ENCODE measurements at places on chromosomes 4 and X.
A peak's percentile ranks its signal among the peaks of the same experiment; 100 is the strongest.

DNA sequence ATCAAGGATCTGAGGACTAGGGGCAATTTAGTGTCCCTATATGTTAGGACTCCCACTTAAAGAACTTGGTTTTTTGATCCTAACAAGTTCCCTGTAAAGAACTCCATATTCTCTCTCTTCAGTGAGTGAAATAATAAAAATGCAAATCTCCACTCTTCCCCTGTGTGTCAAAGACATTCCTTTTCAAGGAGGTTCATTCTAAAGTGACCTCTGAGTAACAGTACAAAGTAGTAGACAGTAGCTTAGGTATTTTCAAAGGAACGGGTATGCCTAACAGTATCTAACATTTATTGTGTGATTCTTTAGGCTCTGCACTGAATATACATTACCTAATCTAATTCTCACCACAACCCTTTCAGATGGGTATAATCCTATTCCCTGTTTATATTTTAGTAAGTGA lies 58.4 kb upstream of the SCOC start:
- DNase-seq = no peak

- DNase-seq = no peak
These were observed 175.6 kb downstream of the FBXO8 start for GRCh38 chr4:174107746-174108354.

GRCh38 chrX:96692890-96693289 lies 8.2 kb downstream of the DIAPH2 start:
- DNase-seq = no peak

- DNase-seq = no peak
These were observed 1296.1 kb upstream of the PCDH7 start for GRCh38 chr4:29423836-29424721.

DNA sequence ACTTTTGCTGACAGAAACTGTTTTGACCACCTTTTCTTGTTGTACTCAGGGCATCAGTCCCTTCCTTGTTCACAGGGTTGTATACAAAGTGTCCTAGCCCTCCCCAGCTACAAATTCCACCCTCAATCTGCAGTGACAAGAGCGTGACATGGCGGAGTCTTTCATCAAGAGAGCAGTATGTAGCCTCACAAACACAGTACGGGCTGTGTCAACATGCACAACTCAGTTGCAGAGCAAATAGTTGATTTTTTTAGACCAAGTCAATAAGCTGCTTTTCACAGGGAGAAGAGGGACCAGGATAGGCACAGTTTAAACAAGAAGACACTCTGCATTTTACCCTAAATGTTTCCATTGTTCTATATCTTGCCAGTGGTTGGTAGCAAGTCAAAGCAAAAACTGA lies 8.6 kb upstream of the HS6ST2 start:
- no peak for DNase-seq

- no peak for DNase-seq
These were observed 179.3 kb downstream of the ADGRL3 start for GRCh38 chr4:61379406-61379805.

- peak; percentile 1 for DNase-seq
These were observed 60.6 kb downstream of the GABRA2 start for GRCh38 chr4:46329118-46329976.

DNA sequence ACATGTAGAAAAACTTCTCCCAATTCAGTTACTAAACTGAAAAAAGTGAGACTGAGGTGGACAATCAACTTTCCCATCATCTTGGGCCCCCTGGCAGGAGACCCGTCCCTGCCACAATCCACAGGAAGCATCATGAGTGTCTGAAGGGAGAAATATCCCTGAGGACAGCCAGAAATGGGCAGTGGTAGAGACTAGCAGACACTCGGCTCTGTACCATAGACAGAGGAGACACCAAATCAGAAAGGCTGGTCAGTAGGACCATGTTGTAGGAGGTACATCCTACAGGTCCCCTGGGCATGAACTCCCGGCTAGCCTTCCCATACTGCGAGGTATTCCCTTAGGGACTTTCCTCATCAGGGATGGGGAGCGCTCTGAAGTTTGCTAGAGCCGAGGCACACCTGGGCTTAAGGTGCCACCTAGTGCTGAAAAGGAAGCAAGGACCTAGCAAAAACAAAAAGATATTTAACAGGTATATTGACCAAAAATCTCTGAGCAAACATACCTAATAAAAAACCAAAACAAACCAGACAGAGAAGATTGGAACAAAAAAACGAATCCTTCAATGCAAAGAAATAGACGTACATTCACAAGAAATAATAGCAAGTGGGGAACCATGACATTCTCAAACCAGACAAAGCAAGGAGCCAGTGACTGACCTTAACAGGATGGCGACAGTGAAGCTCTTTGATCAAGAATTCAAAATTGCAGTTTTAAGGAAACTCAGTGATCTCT lies 55.6 kb downstream of the HAUS3 start:
- no peak for DNase-seq

GRCh38 chrX:71222929-71223328 lies at the start of gene GJB1:
Gene GJB1, plus strand, starts transcription at chrX:71223224. Its CDS starts 484 bp downstream, at chrX:71223708.
- no peak for DNase-seq

DNA sequence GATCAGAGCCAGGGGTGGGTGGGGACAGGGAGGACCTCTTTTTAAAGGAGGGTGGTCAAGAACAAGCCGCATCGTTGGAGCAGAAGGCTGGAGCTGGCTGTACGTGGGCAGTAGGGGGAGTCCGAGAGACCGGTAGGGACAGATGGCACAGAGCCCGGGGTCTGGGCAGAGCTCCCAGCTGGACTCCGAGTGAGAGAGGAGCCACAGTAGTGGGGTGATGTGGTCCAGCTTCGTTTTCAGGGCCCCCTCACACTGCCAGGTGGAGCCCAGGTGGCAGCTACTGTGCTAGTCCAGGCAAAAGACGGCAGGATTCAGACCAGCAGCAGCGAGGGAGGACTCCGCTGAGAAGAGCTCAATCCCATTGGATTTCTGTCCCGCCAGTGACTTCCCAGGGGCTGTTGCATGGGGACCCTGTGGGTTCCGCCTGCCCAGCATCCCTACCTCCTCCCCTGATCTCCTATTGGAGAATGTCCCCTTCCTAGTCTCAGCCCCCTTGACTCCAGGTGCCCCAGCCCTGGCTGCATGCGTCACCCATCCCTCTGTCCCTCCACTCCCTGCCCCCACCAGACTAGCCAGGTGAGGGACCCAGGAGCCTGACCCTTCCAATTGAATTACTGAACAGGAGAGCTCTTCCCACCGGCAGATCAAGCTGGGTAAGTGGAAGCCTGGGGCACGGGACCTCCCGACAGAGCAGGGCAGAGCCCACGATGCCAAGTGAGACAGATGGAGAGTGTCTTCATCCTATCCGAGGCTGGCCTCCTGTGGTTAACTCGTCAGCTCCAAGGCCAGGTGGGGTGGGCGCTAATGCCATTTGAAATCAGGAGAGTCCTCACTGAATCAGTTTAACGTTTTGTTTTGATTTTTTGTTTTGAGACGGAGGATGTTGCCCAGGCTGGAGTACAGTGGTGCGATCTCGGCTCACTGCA lies 2.9 kb downstream of the ARHGAP4 start:
- DNase-seq = no peak

GRCh38 chrX:69036674-69037573 lies 128.3 kb downstream of the PJA1 start:
- no peak for DNase-seq

GRCh38 chrX:70664726-70665125 lies 220.1 kb downstream of the DLG3 start:
- peak; percentile 12 for DNase-seq

DNA sequence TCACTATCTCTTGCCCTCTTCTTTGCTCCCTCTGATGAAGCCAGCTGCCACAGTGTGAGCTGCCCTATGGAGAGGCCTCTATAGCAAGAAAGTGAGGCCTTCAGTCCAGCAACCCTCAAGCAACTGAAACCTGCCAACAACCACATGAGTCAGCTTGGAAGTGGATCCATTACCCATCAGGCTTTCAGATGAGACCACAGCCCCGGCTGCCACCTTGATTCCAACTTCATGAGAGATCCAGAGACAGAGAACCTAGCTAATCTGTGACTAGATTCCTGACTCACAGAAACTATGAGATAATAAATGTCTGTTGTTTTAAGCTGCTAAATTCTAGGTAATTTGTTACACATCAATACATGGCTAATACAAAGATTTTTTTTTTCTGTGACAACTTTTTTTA lies 20.4 kb upstream of the WAS start:
- peak; percentile 9 for DNase-seq

DNA sequence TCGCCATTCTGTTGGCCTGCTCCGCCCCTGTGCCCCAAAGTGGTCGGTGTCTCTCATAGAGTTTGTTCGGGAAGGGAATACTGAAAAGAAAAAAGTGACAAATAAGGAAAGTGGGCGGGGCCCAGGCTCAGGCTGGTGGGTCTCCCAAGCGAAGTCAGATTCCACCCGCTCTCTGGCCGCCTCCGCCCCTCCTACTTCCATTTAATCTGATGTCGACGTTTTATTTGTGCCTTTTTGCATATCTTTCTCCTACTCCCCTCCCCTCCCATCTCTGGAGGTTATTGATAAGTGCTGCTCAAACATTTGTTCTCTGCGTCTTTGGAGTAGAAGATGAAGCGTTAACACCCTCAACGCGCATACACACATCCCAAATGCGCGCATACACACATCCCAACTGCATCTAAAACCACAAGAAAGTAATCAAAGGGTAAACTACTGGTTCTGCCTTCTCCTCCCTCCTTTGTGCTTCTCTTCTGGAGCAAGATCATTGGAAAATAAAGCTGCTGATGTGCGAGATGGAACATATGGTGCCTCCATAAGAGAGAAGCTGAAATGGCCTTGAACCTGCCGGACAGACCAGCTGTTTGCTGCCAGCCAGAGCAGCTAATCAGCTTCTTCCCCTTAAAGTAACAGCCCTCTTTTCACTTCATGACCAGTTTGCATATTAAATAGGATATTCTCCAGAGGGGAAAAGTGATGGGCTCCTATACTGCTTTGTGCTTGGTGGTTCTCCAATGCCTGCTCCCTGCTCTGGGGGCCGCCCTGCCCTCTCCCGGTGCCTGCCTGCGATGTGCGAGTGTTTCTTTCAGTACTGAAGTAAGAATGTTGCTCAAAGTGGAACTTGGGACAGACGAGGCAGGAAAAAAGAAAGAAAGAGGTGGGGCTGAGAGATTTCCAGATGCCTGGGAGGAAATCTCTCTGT lies 3.1 kb downstream of the MAMLD1 start:
- DNase-seq = peak; percentile 16

DNA sequence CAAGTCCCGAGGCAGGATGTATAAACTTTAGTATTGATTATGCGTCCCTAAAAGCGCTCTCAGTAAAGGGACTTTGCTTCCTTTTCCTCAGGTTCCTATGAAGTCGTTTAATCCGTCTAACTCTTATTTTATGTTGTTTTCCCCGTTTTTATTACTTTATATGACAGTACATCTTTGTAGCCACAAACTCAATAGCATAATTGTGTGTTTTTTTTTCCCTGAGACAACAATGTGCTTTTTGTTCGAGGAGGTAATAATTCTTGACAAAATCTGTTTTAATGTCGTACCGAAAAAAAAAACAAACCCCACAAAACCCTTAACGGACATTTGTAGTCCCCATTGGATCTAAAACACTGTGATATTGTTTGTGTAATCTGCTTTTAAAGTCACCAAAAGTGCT lies 17.9 kb upstream of the PPP2R3B start:
- DNase-seq = no peak

DNA sequence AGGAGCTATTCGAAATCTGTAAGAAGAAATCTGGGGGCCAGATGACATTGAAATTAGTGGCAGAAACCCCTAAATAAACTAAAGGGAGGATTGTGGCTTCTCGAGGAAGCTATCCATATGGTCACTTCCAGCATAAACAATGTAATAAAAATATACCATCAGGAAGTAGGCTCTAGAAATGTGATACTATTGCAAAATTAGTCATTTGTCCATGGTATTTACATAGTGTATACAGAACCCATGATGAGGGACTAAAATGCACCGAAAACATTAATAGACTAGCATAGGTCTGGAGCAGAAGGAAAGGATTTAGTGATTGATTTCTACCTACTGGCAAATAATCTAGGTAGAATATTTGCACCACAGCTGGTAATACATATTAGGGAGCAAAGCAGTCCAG lies 1344.0 kb downstream of the FSTL5 start:
- DNase-seq = no peak

- DNase-seq = peak; percentile 61
These were observed 46.8 kb upstream of the FAM9C start for GRCh38 chrX:13091111-13091765.

DNA sequence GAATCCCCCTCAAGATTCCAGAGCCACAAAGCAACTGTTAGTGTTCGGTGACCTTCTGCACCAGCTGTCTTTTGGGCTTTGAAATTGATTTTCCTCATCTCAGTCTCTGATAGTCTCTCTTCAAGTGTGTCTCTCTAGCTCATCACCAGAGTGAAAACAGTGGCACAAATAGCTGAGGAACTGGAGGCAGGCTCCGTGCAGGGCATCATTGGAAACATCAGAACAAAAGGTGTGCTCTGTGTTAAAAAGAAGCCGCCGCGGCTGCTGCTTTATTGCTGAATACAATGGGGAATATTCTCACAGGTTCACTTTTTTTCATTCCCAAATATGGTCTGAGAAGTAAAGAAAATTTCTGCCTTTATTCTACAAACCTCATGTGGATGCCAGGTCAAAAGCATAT lies 297.5 kb downstream of the DCTD start:
- DNase-seq = no peak
